ENCODE measurements at places on chromosomes 2 and 18.

GRCh38 chr2:30193104-30193681, 38.1 kb upstream of the LBH start:
- no peak for DNase-seq

DNA sequence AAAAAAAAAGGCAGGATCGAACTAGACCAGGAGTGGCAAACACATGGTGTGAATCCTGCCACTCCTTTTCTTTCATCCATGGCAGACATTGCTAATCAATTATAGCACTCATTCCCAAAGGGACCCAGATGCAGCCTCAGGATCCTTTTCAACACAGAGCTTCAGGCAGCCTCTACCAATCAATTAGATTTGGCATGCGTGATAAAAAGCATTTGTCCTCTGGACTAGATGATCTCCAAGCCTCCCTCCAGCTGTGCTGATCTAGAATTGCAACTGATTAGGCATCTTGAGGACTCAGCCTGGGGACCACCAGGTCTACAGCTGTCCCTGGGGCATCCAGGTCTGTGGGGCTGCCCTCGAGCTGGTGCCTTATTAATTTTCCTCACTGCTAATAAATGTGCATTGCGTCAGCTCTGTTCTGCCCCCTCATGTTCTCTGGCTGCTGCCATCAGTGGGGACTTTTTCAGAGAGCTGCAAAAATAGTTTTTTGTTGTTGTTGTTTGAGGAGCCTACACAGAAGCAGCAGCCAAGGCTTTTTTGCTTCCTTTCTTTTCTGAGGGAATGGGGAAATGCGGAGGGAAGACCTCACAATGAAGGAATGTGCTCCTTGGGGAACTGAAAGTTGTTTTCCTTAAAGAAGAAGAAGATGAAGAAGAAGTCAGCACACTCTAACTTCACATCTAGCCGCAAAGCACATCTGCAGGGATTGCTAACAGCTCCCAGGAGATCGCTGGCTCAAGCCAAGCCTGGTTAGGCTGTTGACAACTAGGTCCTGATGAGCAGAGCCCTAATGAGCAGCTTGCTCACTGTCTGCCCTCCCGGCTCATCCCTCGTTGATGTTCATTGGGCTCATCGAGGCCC, 8.8 kb upstream of the ATOH8 start:
- DNase-seq = no peak

DNA sequence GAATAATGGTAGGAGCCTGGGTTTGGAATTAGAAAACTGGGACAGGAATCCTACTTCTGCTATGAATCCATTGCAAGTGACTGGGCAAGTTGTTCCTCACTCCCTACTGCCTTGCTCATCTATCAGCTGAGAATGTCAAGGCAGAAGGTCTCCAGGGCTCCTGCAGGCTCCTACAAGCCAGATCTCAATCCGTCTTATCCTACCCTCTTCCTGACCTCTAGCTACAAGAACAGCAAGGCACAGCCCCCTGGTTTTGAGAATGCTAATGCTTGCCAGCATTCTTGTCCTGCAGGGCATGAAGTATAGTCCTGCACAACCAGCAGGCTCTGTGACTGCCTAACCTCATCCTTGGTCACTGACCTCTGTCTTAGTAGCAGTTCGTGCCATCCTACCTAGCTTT, 141.9 kb upstream of the TNP1 start:
- no peak for DNase-seq

DNA sequence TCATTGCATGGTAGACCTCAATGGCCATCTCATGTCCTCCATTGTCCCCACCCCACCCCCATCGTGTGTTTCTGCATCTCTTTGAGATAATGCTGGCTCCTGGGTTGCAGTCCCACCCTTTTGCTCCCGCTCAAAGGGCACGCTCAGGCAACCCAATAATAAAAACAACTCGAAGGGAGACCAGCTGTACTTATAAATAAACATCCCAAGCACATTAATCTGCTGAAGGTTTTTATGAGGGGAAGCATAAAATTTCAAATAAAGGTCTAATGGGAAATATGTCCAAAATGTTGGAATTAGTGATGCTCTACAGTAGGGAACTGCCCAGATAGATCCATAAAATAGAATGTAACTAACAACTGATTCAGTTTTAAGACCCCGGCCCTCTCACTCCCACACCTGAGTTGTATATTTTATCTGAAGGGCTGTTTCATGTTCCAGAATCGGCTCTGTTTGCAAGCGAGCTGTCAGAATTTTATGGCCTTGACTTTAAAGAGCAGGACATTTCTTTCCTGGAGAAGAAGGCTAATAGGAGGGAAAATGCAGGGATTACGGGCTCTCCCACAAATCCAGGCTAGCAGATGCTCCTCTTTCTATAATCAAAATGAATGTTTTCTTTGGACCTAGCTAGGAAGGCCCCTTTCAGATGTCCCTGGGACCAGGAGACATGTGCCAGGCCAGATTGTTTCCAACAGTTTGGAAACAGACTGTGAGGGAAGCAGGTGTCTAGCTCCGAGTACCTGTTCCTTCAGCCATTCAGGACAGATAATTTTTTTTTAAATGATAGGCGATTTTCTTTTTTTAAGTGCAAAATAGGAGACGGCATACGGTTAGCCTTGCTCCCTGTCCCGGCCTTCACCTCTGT, 103.7 kb downstream of the APOB start:
- no peak for DNase-seq
